ENCODE measurements at places on chromosomes 12 and 14. TPM values are rescaled to one million over a fixed set of nuclear protein-coding genes. Genes with fewer than 3 reads are reported as not detected.

DNA sequence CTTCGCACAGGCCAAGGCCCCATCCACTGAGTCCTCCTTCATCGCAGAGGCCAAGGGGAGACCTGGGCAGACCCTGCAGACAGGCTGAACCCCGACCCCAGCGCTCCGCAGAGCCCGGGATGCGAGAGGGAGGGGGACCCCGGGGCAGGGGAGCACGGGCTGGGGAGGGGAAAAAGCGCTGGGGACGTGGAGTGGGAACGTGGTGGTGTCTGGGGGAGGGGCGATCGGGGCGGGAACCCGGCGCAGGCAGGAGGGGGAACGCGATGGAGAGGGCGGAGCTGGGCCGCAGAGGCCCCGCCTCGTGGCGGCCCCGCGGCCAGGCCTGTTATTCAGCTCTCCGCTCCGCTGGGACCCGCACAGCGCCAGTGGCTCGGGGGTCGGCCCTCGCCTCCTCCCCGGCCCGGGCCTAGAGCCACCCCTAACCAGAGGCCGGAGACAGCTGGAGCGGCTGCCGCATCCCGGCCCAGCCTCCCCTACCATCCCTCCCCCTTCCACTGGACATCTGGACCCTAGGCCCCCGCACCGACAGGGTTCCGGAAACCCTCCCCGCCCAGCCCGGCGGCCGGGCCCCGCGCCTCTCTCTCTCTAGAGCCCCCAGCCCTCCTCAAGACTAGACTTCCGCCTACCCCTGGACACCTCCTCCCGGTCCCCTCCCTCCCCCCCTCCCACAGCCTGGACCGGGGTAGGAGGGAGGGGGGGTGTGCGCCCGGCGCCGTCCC, at the start of gene ARHGEF25:
Gene ARHGEF25 (plus strand): TSS at position 328 of the 719 bp plus-strand sequence. CDS start 460 bp downstream, outside the sequence.
- peaks cover 33% of the 10 kb centered on the region for H3K4me1 ChIP-seq
- H3K4me3 ChIP-seq: peak within 1 kb of the TSS; percentile 94
- DNase-seq: peak; percentile 70
- H3K36me3 ChIP-seq: peaks cover 17% of the 10 kb centered on the region

DNA sequence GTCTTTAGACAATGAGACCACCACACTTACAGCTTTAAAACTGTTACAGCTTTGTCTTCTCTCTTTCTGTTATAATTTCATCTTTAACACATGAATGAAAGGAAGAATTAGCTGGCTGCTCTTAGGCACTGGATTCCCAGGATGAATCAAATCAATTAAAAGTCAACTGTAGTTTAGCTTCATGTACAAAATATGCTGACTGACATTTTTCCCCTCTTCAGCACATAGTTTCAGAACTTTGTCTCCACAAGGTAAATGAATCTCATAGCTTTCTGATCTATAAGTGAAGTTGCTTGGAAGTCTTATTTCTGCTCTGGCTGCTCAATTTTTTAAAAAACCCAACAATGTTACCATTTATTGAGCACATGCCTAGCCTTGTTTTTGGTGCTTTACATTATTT, 293.8 kb downstream of the GRIN2B start:
- H3K4me3 ChIP-seq: no peak overlapping the region
- no peak overlapping the region for H3K27ac ChIP-seq
- DNase-seq: no peak
- H3K36me3 ChIP-seq: no peaks in the 10 kb centered on the region
- H3K27me3 ChIP-seq: peaks cover 7% of the 10 kb centered on the region

Gene SLC25A47
- total RNA-seq: not detected

Gene KSR2
- 0.14 TPM for total RNA-seq
